Karpas-422 (cell line): ENCODE measurements at places on chromosomes 4 and X. TPM values are rescaled to one million over a fixed set of nuclear protein-coding genes. Genes with fewer than 3 reads are reported as not detected.

Gene ESX1
- not detected in 2 replicates for total RNA-seq

DNA sequence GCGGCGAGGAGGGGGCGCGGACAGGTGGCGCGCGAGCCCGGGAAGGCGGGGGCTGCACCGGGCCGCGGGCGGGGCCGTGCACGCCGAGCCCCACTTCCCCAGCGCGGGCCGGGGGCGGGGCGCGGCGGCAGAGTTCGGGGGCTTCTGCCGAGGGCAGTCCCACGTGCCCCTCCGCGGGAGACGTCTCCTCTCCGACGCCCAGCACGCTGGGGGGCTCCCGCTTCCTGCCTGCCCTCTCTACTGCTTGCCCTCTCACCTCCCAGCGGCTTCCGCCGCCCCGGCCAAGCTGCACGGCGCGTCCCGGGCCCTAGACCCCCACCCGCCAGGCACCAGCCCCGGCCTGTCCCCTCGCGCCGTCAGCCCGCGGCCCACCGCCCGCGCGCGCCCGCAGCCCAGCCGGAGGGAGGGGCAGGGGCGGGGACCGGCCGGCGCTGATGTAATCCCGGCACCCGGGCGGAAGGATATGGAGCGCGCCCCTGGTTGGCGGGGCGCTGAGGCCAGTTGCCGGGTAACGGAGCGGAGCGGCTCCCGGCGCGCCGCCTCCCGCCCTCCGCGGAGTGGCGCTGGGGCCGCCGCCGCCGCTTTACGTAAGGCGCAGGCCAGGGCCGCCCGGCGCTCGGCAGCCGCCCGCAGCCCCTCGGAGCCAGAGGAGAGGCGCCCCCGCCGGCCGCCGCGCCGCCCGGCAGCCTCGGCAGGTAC lies at the start of gene KIAA0232:
Gene KIAA0232, plus strand, starts transcription at position 581 of the 699 bp plus-strand sequence. CDS start 41,727 bp downstream, outside the sequence.
- peak within 1 kb of the TSS; percentile 71 for H3K27ac ChIP-seq
- peak; percentile 96 for DNase-seq
- peaks cover 42% of the 10 kb centered on the region for H3K4me1 ChIP-seq
- H3K27me3 ChIP-seq = no peaks in the 10 kb centered on the region
- peak within 1 kb of the TSS; percentile 94 for H3K4me3 ChIP-seq

Gene PALLD
- 0.32 and 0.71 TPM in 2 replicates for total RNA-seq

Gene ENPEP
- not detected in 2 replicates for total RNA-seq

Gene ADAMTS3
- total RNA-seq = not detected in 2 replicates

DNA sequence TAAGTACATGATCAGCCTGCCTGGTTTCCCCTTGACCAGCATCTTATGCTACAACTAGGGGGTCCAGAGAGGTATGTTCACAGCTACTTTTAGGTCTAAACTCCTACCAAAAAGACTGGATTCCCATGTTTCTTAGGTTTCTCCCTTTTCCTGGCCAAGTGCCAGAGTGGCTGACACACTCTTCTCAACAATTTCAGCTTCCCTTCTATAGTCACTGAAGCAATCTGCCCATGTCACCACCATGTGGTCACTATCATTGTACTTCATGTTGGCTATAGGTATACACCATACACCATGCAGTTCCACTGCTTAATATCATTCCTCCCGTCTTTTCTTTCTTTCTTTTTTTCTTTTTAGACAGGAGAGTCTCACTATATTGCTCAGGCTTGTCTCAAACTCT lies 66.9 kb downstream of the KLHL13 start:
- DNase-seq = no peak
- H3K27ac ChIP-seq = no peak overlapping the region
- no peaks in the 10 kb centered on the region for H3K27me3 ChIP-seq
- H3K4me1 ChIP-seq = no peaks in the 10 kb centered on the region
- H3K4me3 ChIP-seq = no peak overlapping the region

Gene PNMA3
- total RNA-seq = not detected in 2 replicates

GRCh38 chrX:151796576-151796975 lies 62.0 kb downstream of the CNGA2 start:
- DNase-seq = no peak
- no peaks in the 10 kb centered on the region for H3K36me3 ChIP-seq
- H3K4me3 ChIP-seq = no peak overlapping the region
- no peak overlapping the region for H3K27ac ChIP-seq

DNA sequence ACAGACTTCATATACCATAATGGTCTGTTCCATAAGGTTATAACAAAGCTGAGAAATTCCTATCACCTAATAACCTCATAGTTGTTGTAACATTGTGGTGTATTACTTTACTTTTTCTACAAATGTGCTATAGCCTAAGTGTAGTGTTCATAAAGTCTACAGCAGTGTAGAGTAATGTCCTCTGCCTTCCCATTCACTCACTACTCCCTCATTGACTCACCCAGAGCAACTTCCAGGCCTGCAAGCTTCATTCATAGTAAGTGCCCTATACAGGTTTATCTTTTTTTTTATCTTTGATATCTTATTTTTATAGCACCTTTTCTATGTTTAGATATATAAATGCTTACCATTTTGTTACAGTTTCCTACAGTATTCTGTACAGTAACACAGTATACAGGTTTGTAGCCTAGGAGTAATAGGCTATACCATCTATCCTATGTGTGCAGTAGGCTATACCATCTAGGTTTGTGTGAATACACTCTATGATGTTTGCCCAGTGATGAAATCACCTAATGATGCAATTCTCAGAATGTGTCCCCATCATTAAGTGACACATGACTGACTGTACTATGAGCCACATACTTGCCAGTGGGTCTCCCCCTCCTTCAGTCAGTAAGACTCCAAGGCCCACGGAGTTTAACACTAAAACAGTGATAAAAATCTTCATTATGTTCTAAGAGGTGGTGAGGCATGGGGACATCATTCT lies 299.9 kb downstream of the UNC5C start:
- no peaks in the 10 kb centered on the region for H3K36me3 ChIP-seq
- DNase-seq = no peak
- no peaks in the 10 kb centered on the region for H3K4me1 ChIP-seq
- no peaks in the 10 kb centered on the region for H3K27me3 ChIP-seq
- no peak overlapping the region for H3K4me3 ChIP-seq
- no peak overlapping the region for H3K27ac ChIP-seq

- H3K4me3 ChIP-seq = no peak overlapping the region
- H3K4me1 ChIP-seq = no peaks in the 10 kb centered on the region
- H3K27ac ChIP-seq = no peak overlapping the region
These were observed 1731.7 kb downstream of the ARAP2 start for GRCh38 chr4:34512616-34513015.

DNA sequence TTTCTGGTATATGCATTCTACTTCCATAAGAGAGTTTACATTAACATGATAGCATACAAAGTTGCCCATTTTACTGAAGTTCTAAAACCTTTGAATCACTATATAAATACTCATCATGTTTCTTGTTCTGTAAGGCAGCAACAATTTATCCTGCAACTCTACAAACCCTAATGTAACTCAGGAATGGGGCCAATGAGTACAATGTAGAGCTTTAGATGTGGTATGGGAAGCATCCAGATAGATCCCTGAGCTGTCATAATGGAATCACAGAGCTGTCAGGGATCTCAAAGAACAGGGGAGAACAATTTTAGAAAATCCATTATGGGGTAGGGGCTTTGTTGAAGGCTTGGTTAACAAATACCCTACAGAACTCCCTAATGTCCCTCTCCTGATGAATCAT lies 88.5 kb downstream of the DCUN1D4 start:
- DNase-seq = no peak
- no peak overlapping the region for H3K4me3 ChIP-seq
- no peak overlapping the region for H3K27ac ChIP-seq
- H3K4me1 ChIP-seq = no peaks in the 10 kb centered on the region
- no peaks in the 10 kb centered on the region for H3K36me3 ChIP-seq
- H3K27me3 ChIP-seq = no peaks in the 10 kb centered on the region

Gene ARMCX2
- total RNA-seq = not detected in 2 replicates

Gene ZNF827
- 44.6 and 70.4 TPM in 2 replicates for total RNA-seq

DNA sequence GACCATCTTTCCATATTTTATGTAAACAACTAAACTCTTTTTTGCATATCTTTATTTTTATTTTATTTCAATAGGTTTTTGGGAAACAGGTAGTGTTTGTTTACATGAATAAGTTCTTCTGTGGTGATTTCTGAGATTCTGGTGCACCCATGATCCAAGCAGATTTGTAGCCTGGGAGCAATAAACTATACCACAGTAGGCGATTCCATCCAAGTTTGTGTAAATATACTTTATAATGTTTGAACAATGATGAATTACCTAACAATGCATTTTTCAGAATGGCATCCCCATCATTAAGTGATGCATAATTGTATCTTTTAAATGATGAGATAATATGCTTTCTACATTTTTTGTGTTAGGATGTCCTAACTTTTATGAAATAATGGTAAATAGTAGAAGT lies 39.2 kb upstream of the CYSLTR1 start:
- DNase-seq = no peak
- H3K4me3 ChIP-seq = no peak overlapping the region
- no peaks in the 10 kb centered on the region for H3K4me1 ChIP-seq
- no peaks in the 10 kb centered on the region for H3K27me3 ChIP-seq
- H3K36me3 ChIP-seq = no peaks in the 10 kb centered on the region
- no peak overlapping the region for H3K27ac ChIP-seq

- H3K27me3 ChIP-seq = no peaks in the 10 kb centered on the region
- no peaks in the 10 kb centered on the region for H3K36me3 ChIP-seq
- H3K27ac ChIP-seq = no peak overlapping the region
- no peak for DNase-seq
- H3K4me3 ChIP-seq = no peak overlapping the region
- peaks cover 13% of the 10 kb centered on the region for H3K4me1 ChIP-seq
These were observed 67.1 kb downstream of the MED28 start for GRCh38 chr4:17681281-17682221.

GRCh38 chrX:13285693-13286092 lies 34.2 kb downstream of the ATXN3L start:
- H3K4me1 ChIP-seq = no peaks in the 10 kb centered on the region
- H3K4me3 ChIP-seq = no peak overlapping the region
- no peaks in the 10 kb centered on the region for H3K27me3 ChIP-seq

DNA sequence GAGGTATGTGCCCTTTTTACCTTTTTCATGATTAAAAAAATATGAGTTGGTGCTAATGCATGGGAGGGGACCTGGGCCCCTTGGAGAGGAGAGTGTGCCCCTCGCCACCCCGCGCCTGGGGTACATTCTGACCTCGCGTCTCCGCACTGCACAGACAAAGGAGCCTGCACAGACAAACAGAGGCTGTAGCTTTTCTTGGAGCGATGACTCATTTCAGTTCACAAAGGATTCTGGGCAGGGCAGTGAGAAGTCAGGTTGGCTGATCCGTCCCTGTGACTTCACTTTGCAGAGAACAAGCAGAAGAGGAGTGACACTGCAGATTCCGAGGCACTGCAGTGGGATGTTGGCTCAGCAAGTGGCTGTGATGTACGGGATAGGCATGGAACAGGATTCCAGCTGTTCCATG lies 82.9 kb downstream of the STOX2 start:
- no peaks in the 10 kb centered on the region for H3K36me3 ChIP-seq
- H3K4me1 ChIP-seq = no peaks in the 10 kb centered on the region
- H3K27me3 ChIP-seq = no peaks in the 10 kb centered on the region
- no peak for DNase-seq
- no peak overlapping the region for H3K27ac ChIP-seq
- H3K4me3 ChIP-seq = no peak overlapping the region

Gene SLC49A3
- total RNA-seq = not detected in 2 replicates

DNA sequence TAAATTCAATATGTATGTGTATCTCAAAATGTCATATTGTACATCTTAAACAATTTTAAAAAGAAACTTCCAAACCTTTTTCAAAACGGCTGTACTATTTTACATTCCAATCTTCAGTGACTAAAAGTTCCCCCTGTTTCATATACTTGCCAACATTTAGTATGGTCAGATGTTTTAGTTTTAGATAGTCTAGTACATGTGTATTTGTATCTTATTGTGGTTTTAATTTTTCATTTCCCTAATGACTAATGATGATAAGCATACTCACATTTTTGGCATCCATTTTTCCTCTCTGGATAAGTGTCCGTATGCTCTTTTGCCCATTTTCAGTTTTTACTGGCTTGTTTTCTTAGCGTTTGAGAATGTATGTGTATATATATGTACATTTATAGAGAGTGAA lies 212.2 kb upstream of the MAGEB18 start:
- no peak overlapping the region for H3K4me3 ChIP-seq
- no peaks in the 10 kb centered on the region for H3K36me3 ChIP-seq
- H3K27ac ChIP-seq = no peak overlapping the region

DNA sequence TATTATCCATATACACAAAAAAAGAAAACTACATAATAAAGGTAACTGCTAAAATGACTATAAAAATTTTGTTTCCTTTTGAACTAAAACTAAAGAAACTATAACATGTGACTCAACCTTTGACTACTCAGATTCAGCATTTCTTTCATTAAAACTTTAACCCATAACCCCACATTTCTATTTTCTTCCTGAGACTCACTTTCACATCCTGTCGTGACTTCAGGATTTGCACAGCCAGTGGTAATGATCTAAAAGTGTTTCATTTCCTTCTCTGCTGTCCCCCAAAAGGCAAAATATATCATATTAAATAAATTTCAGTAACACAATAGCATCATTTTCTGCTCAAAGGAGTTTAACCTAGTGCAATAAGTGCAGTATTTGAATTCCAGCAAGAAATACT lies 1022.4 kb upstream of the DIAPH2 start:
- H3K27ac ChIP-seq = no peak overlapping the region
- no peaks in the 10 kb centered on the region for H3K4me1 ChIP-seq
- DNase-seq = no peak
- H3K4me3 ChIP-seq = no peak overlapping the region

DNA sequence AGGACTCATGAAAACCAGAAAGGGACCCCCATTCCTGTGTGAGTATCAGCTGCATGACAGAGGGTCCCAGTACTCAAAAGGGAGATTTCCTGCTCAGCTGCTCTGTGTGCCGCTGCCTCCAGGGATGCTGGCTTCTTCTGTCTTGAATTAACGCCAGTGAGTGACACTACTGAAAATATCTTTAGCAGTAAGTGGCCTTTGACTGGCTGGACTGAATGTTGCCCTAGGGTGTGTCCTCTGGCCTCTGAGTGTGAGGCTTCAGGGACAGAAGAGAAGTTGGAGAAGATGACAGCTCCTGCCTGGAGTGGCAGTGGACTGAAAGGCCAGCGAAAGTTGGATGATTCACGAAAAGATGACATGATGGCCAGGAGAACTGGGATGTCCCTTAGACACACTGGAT lies 95.4 kb downstream of the LIMCH1 start:
- H3K4me3 ChIP-seq = no peak overlapping the region
- no peaks in the 10 kb centered on the region for H3K27me3 ChIP-seq
- H3K36me3 ChIP-seq = no peaks in the 10 kb centered on the region
- DNase-seq = no peak
- H3K27ac ChIP-seq = no peak overlapping the region

Gene GPR119
- not detected in 2 replicates for total RNA-seq

GRCh38 chrX:11629593-11630211 lies 36.0 kb downstream of the ARHGAP6 start:
- no peak for DNase-seq
- H3K36me3 ChIP-seq = no peaks in the 10 kb centered on the region
- no peak overlapping the region for H3K4me3 ChIP-seq
- H3K27ac ChIP-seq = no peak overlapping the region
- H3K27me3 ChIP-seq = no peaks in the 10 kb centered on the region
- no peaks in the 10 kb centered on the region for H3K4me1 ChIP-seq

- H3K36me3 ChIP-seq = no peaks in the 10 kb centered on the region
- DNase-seq = peak; percentile 54
- H3K27me3 ChIP-seq = no peaks in the 10 kb centered on the region
- H3K4me3 ChIP-seq = no peak overlapping the region
These were observed 636.3 kb upstream of the HTR2C start for GRCh38 chrX:113947548-113947947.
